ENCODE measurements at places on chromosomes 3 and 15. TPM values are rescaled to one million over a fixed set of nuclear protein-coding genes. Genes with fewer than 3 reads are reported as not detected.

Gene LMAN1L
- total RNA-seq: 0.36 TPM

Gene TMIE
- total RNA-seq: not detected

Gene BNC1
- not detected for total RNA-seq

Gene STRIT1
- total RNA-seq: not detected

Gene STX19
- total RNA-seq: not detected

Gene MAN2C1
- 255 TPM for total RNA-seq

Gene C3orf49
- not detected for total RNA-seq

Gene LRRC3B
- not detected for total RNA-seq

Gene KIF15
- 26.5 TPM for total RNA-seq

Gene C3orf22
- total RNA-seq: not detected

Gene HIGD2B
- not detected for total RNA-seq

Gene EXD1
- not detected for total RNA-seq

Gene FBN1
- 1.0 TPM for total RNA-seq

Gene OR5K2
- not detected for total RNA-seq

Gene CCDC39
- not detected for total RNA-seq

Gene PARP15
- 12.1 TPM for total RNA-seq

Gene PLSCR5
- not detected for total RNA-seq

Gene PROK2
- total RNA-seq: not detected

Gene SH3GL3
- total RNA-seq: not detected

Gene EPHB3
- not detected for total RNA-seq
